ENCODE measurements at places on chromosomes 13 and 19.
A peak's percentile ranks its signal among the peaks of the same experiment; 100 is the strongest.

- DNase-seq, result no peak
Measured at GRCh38 chr19:16363852-16364230, 39.2 kb downstream of the KLF2 start.

DNA sequence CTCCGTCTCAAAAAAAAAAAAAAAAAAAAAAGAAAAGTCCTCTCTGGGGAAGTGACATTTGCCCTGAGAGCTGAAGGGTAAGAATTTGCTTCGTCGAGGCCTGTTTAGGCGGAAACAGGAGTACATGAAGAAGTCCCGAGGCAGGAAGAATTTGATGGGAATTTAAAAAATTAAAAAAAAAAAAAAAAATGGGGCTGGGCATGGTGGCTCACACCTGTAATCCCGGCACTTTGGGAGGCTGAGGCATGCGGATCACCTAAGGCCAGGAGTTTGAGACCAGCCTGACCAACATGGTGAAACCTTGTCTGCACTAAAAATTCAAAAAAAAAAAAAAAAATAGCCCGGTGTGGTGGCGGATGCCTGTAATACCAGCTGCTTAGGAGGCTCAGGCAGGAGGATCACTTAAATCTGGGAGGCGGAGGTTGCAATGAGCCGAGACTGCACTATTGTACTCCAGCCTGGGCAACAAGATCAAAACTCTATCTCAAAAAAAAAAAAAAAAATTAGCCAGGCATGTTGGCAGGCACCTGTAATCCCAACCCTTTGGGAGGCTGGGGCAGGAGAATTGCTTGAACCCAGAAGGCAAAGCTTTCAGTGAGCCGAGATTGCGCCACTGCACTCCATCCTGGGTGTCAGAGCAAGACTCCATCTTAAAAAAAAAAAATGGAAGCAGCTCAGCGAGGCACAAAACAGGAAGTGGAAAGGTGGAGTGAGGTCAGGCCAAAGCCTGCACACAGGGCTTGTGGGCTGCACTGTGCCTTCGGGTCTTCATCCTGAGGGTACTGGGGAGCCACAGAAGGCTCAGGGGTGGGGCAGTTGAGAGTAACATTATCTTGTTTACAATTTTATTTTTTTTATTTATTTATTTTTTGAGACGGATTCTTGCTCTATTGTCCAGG lies 4.9 kb downstream of the BAX start:
- no peak for DNase-seq

GRCh38 chr19:50967929-50968715 lies 1.3 kb downstream of the KLK6 start:
- DNase-seq, result no peak

- no peak for DNase-seq
Measured at GRCh38 chr13:97432232-97432916, 1.6 kb upstream of the RAP2A start.

- no peak for DNase-seq
Measured at GRCh38 chr13:69300131-69300530, 807.5 kb upstream of the ATXN8OS start.

- no peak for DNase-seq
Measured at GRCh38 chr13:71867131-71867814, at the start of gene DACH1. TSS of gene DACH1 (minus strand) at chr13:71867204.

GRCh38 chr13:60043262-60043661 lies 120.5 kb downstream of the DIAPH3 start:
- no peak for DNase-seq

GRCh38 chr13:30234619-30235162 lies 72.7 kb downstream of the KATNAL1 start:
- DNase-seq, result no peak

DNA sequence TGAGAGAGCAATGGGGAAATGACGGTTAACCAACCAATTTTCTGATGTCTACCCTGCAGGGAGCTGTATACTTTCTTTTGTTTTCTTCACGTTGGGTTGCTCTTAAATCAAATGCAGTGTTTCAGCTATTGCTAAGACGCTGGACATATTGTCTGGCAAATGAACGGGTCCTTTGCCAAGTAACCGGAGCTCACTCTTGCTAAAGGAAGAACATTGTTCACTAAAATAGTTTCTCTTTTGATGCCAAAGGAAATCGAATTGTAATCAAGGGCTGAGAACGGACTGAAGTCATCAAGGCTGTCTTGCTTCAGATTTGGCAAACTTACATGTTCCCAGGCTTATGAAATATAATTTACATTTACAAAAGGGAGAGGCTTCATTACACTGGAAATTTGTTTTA lies 142.3 kb upstream of the ARGLU1 start:
- DNase-seq, result no peak

- DNase-seq, result no peak
Measured at GRCh38 chr19:7947939-7948338, 4.5 kb upstream of the TIMM44 start.

DNA sequence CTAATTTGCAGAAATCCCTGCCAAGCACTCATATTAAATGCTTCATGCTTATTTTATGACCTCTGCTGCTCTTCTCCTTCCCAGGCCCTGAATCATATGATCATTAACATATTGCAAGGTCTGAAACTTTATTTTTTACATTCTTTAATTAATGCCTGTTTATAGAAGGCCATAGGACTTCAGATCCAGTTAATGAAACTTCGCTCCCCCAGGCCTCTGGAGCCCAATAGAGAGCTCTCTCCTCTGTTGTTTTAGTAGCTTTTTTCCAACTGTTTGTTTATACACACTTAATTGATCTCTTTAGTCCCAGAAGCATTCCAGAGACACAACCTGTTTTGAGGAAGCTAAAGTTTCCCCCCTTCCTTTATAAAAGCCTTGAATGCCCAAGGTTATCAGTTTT lies 68.3 kb downstream of the DACH1 start:
- no peak for DNase-seq

DNA sequence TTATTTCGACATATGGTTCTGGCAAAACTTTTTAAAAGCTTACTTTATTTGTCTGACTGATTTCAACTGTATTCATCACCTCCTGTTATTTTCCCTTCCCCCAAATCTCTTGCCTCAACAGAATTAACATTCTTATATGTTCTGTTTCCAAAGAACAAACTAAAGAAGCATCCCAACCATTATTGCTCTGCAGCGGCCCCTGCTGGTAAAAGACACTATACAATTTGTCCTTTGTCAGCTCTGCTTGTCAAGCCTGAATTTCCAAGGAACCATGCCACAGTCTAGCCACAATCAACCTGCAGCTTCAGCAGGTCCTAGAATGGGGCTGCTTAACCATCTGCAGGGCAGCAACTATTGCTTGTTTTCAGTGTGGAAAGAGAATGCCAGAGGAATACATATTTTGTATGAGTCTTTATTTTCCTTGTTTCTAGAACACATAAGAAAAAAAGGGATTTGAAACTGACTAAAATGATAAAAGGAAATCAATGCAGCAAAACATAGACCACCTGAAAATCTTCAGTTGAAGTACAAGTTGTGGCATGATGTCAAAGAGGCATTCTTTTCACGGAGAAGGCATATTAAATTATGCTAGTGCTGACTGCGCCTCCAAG lies 845.3 kb downstream of the DIAPH3 start:
- DNase-seq, result peak; percentile 14

DNA sequence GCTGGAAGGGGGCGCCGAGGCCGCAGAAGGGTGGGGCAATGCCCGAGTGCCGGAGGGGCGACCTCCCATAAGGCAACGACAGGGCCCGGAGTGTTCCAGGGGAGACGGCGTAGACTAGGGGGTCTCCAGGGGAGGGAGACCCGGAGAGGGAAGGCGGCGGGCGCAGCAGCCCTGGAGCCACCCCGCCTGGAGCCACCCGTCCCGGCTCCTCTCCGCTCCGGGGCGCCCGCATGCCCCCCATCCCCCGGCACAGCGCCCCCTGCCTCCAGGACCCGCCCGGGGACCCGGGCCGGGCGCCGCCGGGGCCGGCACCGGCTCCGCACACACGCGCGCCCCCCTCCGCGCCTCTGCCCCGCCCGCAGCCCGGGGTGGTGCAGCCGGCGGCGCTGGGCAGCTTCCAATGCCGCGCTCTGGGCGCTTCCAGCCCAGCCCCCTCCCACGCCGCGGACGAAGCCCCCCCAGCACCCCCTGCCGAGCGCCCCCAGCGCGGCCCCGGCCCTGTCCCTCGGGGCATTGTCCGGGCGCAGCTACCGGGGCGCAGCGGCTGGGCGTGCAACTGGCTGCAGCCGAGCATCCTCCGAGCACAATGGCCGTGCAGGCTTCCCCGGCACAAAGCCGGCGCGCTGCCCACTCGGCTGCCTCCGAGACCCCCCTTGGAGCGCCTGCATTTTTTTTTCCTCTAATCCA lies 519 bp downstream of the PTPRS start:
- DNase-seq, result no peak

- no peak for DNase-seq
Measured at GRCh38 chr13:80923907-80924306, 583.0 kb upstream of the SPRY2 start.

DNA sequence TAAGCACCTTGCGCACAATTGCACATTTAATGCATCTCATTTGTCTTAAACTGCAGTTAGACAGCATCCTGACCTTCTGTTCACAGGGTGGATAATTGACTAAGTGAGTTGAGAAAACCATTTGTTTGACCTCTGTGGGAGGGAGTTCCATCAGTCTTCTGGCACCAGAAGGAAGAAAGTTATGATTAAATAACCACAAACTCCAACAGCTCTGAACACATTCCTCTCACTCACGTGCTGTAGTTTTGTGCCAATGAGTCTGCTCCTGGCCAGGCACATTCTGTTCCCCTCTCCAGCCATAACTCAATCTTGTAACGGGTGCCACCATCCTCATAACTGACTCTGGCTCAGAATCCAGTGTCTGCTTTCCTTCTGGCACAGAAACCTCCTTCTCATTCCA lies 817.2 kb downstream of the SLITRK1 start:
- DNase-seq, result no peak

DNA sequence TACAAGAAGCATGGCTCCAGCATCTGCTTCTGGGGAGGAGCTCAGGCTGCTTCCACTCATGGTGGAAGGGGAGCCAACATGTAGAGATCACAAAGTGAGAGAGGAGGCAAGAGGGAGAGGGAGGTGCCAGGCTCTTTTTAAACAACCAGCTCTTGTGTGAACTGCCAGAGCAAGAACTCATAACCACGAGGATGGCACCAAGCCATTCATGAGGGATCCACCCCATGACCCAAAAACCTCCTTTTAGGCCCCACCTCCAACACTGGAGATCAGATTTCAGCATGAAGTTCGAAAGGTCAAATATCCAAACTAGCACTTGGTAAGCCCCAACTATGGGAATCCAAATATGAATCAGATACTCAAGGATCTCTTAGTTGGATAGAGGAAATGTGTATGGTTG lies 131.2 kb downstream of the RXFP2 start:
- no peak for DNase-seq

GRCh38 chr13:93811071-93811737 lies 584.6 kb downstream of the GPC6 start:
- DNase-seq, result no peak
